ENCODE measurements at places on chromosomes 3 and 15. TPM values are rescaled to one million over a fixed set of nuclear protein-coding genes. Genes with fewer than 3 reads are reported as not detected.

SNX22 gene
- total RNA-seq, result 0.79 TPM

DNA sequence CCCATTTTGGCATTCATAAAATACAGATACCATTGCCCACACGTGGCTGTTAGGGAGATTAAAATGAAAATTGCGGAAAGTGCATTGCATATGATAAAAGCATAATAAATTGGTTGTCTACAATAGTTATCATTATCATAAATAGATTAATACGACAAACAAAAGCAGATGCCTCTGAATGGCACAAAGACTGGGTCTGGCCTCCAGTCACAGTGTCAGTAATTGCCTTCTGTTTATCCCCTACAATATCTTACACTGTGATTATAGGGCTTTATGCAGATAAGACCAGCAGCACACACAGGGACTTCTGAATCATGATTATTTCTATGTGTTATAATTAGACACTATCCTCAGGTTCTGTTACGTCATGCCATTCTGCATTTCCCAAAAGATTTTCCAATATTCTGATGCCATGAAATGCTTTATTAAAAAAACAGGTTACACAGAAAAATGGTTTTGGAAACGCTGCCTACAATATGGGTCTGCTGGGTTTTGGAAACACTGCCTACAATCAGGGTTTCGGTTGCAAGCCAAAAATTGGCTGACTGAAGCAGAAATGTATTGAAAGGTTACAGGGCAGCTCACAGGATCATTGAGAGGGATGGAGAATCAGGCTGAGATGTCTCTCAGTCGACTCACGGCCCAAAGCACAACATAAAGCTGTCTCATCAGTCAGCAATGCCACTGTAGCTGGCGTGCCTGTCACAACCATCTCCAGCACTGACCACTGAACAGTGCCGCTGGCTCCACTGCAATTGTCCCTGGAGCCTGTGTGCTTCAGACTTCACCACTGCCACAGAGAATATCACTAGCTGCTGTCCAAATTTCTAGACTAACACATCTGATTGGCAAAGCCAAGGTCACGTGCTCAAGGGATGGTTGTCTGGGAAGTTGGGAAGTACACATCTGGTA lies 248.1 kb downstream of the ERC2 start:
- no peak for DNase-seq

GRCh38 chr3:28301688-28302087 lies 46.8 kb upstream of the ZCWPW2 start:
- no peak for DNase-seq

GRCh38 chr3:159732172-159733111 lies 256.2 kb upstream of the IL12A start:
- DNase-seq, result no peak

DNA sequence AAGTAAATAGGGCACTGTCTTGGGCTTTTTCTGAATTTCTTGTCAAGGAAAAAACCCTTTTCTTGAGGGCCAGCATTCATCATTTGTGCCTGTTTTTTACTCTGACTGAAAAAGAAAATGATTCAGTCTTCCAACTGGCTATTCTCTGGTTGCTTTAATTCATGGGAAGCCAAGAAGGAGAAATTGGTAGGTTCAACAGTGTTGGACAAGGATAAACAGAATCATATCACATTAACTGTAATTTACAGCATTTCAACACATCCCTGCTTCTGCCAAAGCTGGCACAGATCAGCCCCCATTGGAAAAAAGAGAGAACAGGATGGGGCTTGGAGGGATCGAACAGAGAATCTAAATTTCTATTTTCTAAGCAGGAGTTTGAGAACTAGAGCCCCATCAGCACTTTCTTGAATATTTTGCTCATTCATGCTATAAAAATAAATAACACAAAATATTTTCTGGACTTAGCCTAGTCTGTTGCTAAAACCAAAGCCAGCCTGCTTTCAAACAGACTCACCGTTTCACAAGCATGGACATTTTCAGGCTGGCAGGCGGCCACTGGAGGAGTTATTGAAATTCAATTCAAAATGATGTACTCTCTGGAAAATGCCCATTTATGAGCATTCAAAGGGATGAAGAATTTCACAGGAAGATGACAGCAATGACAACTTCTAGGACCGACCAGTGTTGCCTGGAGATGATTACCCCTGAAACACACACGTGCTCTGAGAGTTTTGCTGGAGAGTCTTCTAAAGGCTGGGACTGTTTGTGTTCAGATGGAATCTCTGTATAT lies 181.2 kb downstream of the WNT5A start:
- DNase-seq, result no peak

GRCh38 chr3:31565288-31565687 lies 32.6 kb downstream of the STT3B start:
- no peak for DNase-seq

DNA sequence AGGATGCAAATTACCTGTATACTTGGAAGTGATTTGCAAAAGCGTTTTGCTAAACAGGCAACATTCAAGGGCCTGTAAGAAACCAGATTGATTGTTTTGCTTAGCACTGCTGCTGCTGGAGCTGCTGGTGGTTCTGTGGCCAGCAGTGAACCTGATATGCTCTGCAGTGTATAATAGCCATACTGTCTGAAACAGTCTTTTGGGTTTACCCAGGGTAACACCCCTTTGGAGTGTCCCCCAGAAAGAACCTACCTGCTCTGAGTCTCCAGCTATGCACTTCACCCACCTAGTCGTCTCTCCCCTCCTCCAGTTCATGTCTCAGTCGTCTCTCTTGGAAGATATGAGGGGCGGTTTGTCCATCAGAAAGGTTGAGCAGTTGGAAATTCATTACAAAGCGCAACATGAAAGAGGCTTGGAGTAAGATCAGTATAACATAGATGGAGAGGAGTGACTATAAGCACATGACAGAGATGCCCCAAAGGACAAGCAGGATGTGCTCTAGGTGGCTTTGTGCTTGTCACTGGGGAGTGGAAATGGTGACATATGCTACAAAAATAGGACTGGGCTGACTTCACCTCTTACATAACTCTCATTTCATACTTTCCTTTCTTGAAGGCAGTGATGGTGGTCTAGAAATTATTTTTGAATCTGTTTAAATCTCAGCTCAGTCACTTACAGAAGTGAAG lies 3.8 kb downstream of the MKRN2 start:
- DNase-seq, result peak; percentile 50
